ENCODE measurements at places on chromosomes 16 and 17.
A peak's percentile ranks its signal among the peaks of the same experiment; 100 is the strongest.

- DNase-seq, result no peak
Measured at GRCh38 chr17:42780851-42781638, 635 bp downstream of the WNK4 start.

- DNase-seq, result no peak
Measured at GRCh38 chr17:30238387-30239088, 3.0 kb upstream of the SLC6A4 start.

- no peak for DNase-seq
Measured at GRCh38 chr16:16131659-16132058, 91.6 kb downstream of the ABCC6 start.

- no peak for DNase-seq
Measured at GRCh38 chr17:67440277-67441051, 63.4 kb downstream of the PITPNC1 start.

GRCh38 chr17:70121126-70121525, 46.1 kb downstream of the KCNJ16 start:
- DNase-seq, result no peak

GRCh38 chr17:336110-337021, 16.2 kb downstream of the RPH3AL start:
- DNase-seq, result no peak

- no peak for DNase-seq
Measured at GRCh38 chr17:37744633-37744927, 279 bp downstream of the HNF1B start.

GRCh38 chr17:17781591-17782496, 54.9 kb downstream of the SREBF1 start:
- no peak for DNase-seq

- no peak for DNase-seq
Measured at GRCh38 chr16:11251525-11252481, 4.2 kb downstream of the SOCS1 start.

- DNase-seq, result peak; percentile 99
Measured at GRCh38 chr17:14372905-14373613, 72.2 kb downstream of the HS3ST3B1 start.

DNA sequence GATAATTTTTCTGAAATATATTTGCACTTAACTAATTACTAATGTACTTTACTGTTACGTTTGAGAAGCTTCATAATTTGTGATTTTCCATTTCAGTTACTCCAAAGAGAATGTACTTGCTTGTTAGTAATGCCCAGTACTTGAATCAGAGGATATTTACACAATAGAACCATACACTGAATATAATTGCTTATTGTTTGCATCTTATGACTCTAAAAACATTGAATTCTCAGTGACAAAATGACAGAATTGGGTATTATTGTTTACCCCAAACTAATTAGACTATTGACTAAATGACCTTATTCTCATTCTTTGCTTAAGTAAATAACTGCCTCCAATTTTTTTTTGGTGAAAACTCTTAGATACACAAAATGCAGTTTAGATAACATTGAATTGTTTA, 8.9 kb downstream of the CCP110 start:
- DNase-seq, result no peak

GRCh38 chr16:20901068-20901435, 481 bp downstream of the LYRM1 start:
- no peak for DNase-seq

GRCh38 chr16:55513616-55514015, 4.7 kb downstream of the LPCAT2 start:
- DNase-seq, result peak; percentile 66

GRCh38 chr16:87077750-87078127, 239.5 kb downstream of the C16orf95 start:
- no peak for DNase-seq

DNA sequence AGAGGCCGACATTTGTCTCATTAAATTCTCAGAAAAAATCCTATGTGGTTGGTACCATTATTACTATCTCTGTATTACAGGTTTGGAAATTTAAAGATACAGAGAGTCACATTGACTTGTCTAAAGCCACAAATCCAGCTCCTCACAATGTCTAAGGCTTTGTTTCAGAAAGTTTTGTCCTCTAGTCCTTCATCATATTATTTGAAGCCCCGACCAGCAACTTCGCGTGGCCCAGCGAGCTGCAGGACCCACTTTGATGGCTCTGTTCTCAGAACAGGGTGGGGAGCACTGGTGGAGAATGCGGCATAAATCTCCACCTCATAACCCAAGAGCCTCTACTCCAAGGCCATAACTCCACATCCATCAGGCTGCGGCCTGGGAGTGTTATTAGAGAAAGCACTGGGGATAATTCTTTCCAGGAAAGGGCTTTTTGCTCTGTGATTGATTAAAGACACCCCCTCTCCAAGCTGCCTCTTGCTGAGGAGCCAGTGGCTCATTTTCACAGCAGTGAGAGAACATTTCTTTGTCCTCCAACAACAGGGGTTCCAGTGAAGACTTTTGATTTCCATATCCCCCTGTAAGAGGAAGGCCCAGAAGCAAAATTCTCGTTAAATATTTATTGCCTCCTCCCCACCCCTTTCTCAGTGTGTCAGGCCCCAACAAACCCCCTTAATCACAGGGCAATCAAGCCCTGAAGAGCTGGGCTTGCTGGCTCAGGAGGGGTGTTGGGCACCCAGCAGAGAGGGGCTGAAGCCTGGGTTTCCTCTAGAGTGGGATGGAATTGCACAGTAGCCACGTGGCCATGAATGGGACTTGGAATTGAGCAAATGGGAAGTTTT, 113.7 kb upstream of the CDH11 start:
- DNase-seq, result no peak

DNA sequence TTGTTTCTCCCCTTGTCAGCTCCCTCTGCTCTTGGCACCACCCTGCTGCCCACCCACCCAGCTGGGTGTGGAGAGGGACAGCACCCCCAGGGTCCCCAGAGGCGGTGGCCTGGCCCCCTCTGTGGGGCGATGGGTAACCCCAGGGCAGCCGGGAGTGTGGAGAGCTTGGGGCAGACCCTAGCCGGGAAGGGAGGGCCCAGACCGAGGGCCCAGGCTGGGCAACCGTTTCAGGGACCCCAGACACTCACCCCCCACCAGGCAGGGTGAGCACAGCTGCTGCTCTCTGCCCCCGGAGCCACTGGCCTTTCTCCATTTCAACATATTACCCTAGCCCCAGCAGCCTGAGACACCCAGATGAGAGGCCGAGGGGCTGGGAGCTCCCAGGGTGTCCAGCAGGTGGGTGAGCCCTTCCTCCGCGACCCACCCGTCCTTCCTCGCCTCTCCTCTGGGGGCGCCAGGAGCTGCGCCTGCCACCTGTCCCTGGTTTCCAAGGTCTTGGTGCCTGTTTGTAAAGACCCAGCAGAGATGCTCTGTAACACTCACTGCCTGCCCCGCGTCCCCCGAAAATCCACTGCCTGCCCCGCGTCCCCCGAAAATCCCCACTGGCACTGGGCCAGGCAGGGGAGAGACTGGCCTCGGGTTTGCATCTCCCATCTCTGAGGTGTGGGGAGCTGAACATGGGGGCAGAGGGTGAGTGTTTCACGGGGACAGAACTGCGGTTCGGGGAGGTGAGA, 45.4 kb downstream of the BAHCC1 start:
- peak; percentile 67 for DNase-seq

- DNase-seq, result peak; percentile 55
Measured at GRCh38 chr16:88737298-88738150, 31.2 kb downstream of the CTU2 start.

DNA sequence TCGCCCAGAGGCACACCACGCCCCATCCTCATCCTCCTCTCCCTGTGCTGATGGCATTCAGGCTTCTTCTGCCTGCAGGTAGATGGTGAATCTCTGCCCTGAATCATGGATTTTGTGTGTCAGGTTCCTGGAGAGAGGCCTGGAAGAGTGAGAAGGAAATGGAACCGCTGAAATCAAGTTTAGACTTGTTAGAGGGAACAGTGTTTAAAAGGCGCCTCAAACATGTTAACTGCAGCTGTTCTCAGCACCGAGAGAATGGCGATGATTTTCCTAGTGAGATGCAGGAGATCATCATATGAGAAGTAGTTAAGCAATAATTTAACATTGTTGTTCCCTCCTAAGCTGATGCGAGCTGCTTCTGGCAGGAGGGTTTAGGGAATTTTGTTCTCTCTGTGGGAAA, 744.4 kb upstream of the EEF2KMT start:
- no peak for DNase-seq

DNA sequence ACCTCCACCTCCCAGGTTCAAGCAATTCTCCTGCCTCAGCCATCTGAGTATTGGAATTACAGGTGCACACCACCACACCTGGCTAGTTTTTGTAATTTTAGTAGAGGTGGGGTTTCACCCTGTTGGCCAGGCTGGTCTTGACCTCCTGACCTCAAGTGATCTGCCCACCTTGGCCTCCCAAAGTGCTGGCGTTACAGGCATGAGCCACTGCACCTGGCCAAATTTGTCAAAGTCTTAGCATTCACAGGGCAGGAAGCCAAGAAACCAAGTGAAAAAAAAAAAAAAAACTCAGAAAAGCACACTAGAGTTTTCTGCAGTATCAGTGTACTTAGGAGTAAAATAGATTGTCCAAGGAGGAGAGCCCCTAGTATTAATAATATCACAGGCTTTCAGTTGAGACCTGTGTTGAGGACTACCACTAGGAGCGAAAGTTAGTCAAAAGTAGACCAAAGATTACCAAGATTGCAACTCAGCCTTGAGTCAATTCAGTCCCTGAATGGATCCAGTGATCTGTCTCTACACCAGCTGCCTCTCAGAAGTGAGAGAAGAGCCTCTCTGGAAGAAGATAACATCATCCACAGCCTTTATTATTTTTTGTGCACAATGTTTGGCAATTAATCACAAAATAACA, 159.7 kb downstream of the CEP112 start:
- no peak for DNase-seq

DNA sequence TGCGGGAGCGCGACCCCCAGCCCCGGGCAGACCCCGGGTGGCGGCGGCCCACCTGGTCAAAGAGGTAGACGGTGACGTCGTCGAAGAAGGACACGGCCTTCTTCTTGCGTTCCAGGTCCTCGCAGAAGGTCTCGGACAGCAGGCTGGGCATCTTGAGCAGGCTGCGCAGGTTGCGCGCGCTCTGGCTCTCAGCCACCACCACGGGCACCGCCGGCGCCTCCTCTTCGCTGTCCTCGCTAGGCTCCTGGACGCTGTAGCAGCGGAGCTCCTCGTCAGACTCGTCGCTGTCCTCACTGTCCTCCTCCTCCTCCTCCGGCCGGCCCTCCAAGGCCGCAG, 45.2 kb upstream of the PVALEF start:
- DNase-seq, result no peak

DNA sequence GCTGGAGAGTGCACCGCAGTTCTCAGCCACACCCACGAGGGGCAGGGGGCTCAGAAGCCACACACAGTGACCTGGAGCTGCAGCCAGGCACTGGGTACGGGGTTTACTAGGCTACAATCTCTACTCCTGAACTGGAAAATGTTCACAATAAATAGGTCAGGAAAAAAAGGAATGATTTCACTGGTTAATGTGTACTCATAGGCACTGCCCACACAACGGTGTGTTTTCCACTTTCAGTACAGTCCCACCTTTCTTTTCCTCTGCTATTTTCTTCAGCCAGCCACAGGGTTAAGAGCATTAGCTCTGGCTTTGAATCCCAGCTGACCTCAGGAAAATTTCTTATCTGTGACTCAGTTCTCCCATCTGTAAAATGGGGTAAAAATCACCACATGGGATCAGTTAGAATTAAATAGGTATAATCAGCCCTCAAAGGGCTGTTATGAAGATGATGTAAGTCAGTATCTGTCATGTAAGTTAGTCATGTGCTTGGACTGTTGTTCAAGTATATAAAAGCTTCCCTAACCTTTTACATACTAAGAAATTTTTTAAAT, 35.7 kb downstream of the ZCCHC14 start:
- DNase-seq, result no peak

- DNase-seq, result no peak
Measured at GRCh38 chr17:47998044-47998443, 27.1 kb downstream of the CDK5RAP3 start.

DNA sequence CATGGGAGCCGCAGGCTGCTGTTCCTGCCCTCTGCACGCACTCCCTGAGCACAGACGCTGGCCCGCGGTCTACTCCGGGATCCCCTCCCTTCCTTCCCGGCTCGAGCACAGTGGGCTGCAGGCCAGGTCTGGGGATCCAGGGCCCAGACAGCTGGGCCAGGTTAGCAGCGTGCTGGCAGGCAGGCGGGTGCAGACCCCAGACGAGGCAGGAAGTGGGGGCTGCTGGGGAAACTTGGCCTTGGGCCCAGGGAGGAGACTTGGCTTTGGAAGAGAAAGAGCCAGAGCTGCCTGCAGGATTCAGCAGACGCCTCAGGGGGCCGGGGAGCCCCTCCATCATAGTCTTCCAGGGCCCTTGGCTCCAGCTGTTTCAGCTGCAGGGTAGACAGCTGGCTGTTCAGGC, 30.2 kb upstream of the ABCC3 start:
- DNase-seq, result no peak

DNA sequence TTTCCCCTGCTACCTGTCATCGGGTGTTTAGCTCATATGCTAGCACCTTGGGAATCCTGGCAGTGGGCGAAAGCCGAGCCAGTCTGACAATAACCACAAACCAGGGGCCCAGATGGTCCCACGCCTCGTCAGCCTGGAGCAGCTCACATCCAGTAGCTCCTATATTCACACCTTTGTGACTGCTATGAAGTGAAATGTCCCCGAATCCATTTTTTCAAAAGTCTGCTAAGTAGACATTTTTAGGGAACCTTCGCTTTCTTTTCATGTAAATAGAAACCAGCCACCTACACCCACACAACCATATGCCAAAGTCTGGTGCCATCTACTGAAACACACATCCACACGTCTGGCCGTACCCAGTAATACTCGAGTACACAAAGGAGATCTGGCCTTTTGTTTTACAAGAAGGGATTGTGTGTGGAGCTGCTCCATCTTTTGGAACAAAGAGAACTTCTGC, 176.8 kb downstream of the SLC39A11 start:
- no peak for DNase-seq

DNA sequence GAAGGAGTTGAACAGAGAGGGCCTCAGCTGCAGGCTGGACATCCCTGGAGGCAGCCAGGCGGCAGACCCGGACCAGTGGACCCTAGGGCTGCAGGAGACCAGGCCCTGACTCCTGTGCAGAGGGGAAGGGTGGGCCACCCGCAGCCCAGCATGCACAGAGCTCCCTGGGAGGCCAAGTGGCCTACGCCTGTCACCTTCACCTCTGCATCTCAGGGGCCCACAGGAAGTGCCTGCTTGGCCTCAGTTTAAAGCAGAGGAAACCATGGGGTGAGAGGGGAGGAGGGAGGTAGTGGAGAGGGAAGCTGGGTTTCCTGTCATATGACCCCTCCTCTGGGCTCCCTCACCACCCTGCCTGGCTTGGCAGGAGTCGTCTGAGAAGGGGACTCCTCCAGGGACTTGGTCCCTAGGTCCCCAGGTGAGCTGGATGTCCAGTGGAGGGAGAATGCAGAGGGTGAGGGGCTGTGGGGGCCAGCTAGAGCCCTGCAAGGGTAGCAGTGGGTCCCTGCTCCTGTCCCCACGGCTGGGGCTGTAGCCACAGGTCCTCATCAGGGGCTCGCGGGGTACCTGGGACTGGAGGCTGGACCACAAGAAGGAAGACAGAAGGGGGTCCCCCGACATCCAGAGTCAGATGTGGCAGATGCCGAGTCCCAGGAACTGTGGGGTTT, at the start of gene TMC8:
Gene TMC8, plus strand, starts transcription at position 335 of the 665 bp plus-strand sequence. CDS start 818 bp downstream, outside the sequence.
- peak; percentile 59 for DNase-seq

GRCh38 chr17:53627511-53627910, 195.2 kb upstream of the KIF2B start:
- no peak for DNase-seq
